Caco-2 (cell line): ENCODE measurements at places on chromosomes 12 and 14. TPM values are rescaled to one million over a fixed set of nuclear protein-coding genes. Genes with fewer than 3 reads are reported as not detected.

GRCh38 chr12:106147956-106148355, 9.2 kb upstream of the NUAK1 start:
- DNase-seq, result no peak

- DNase-seq, result no peak
These were observed 16.1 kb downstream of the BCL11B start for GRCh38 chr14:99255621-99256482.

GRCh38 chr14:105491366-105491973, 424 bp downstream of the TEDC1 start:
- peak; percentile 88 for DNase-seq

GRCh38 chr12:64744422-64745258, 14.6 kb downstream of the GNS start:
- DNase-seq, result no peak

GRCh38 chr12:25903603-25904245, 54.8 kb upstream of the RASSF8 start:
- DNase-seq, result no peak

DNA sequence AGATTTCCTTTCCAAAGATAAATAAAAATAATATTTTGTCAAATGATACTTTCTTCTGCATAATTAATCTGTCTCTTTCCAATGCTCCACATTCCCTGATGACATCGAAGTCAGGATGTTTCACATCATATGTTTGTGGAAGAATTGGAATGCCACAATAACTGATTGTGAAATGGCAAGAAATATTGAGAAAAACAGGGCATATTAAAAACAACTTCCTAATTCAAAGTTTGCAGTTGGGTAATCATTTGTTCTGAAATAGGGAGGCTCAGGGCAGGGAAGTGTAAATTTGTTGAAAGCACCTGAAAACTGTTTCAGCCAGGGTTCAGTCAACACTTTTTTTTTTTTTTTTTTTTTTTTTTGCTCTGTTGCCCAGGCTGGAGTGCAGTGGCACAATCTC, 50.7 kb downstream of the BCAT1 start:
- no peak for DNase-seq

DNA sequence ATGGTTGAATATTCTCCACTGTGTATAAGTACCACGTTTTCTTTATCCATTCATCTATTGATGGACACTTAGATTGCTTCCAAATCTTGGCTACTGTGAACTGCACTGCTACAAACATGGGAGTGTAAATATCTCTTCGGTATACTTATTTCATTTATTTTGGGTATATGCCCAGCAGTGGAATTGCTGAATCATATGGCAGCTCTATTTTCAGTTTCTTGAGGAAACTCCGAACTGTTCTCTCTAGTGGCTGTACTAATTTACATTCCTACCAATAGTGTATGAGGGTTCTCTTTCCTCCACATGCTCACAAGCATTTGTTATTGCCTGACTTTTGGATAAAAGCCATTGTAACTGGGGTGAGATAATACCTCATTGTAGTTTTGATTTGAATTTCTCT, 623.1 kb upstream of the LRFN5 start:
- no peak for DNase-seq

DNA sequence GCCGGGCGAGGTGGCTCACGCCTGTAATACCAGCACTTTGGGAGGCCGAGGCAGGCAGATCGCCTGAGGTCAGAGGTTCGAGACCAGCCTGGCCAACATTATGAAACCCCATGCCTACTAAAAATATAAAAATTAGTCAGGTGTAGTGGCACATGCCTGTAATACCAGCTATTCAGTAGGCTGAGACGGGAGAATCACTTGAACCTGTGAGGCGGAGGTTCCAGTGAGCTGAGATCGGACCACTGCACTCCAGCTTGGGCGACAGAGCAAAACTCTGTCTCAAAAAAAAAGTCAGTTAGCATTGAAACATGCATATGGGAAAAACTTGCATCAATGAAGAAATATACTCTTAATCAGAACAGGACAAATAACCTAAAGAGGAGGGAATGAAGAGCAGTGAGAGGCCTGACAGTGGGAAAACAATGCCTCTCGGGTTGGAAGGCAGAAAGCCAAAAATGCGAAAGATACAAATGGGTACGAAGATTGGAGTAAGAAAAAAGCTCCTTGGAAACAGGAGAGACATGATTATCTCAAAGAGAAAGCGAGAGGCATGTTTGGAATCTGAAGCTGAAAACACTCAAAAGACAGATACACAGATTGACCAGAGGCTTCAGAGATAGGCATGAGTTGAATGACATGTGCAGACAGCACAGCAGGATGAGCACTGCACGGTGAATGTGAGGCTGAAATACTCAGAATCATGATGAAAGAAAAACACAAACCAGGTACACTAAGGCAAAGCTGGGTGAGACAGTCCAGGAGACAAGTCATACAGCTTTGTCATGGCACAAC, 30.6 kb downstream of the RESF1 start:
- no peak for DNase-seq

DNA sequence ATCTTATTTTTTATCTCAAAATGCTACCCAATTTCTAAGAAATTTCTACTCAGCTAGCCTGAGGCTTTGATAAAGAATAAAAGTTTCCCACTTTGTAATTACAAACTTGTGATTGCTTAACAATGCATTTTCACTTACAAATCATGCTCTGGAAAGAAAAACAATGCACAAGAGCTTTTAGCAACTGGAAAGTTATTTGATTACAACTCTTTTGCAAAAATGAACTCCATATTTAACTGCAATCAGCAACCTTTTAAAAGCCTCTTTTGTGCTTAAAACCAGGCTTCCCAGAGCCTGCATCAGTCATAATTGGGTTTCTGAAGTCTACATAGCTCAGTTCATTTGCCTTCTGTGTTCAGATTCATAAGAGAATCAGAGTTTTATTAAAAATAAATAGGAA, 395.2 kb downstream of the PAWR start:
- no peak for DNase-seq

DNA sequence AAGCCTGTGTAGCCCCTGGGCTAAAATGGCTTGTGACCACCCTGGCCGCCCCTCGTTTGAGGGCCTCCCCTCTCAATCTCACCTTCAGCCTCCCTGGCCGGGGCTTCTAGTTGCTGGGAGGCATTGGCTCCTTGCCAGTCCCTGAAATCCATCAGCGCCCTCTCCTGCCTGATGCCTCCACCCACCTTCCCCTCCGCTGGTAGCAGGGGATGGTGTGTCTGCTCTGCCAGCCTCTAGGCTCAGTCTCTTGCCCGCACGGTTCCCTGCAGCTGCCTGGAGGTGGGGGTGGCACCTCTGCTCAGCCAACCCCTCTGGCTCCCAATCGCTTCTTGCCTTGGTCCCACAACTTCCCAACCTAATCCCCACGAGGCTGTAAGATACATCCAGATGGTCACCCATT, 167.9 kb downstream of the PHETA1 start:
- DNase-seq, result no peak

DNA sequence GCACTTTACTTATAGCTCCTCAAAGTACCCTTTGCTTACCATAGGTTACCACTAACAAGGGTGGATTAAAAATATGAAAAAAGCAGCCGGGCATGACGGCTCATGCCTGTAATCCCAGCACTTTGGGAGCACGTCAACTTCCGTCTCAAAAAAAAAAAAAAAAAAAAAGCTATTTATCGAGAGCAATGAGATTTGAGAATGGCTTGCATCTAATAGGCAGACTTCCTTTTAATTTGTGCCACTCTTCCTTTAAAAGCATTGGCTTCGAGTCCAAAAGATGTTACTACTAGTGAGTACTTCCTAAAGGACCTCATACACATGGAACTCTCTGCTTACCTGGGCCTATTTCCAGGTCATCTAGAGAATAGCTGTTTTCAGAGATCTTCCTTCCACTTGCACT, 38.5 kb upstream of the CERS5 start:
- no peak for DNase-seq

- no peak for DNase-seq
These were observed 914.1 kb downstream of the TRHDE start for GRCh38 chr12:73186272-73186671.

GRCh38 chr12:91404441-91404840, 221.8 kb upstream of the DCN start:
- DNase-seq, result no peak

DNA sequence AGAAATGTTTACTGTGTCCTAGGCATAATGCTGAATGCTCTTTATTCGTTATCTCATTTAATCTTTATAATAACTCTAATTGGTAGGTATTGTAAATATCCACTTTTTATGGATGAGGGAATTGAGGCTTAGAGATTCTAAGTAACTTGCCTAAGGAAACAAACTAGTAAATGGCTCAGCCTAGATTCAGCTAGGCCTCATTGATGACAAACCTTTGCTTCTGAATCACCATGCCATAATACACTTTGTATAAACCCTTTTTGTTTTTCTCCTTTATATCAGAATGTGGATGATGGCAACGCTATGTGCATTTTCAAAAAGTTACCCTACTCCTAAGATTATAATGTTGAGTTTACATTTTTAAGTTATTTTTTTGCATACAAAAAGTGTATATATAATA, 34.0 kb downstream of the MNAT1 start:
- DNase-seq, result no peak

DNA sequence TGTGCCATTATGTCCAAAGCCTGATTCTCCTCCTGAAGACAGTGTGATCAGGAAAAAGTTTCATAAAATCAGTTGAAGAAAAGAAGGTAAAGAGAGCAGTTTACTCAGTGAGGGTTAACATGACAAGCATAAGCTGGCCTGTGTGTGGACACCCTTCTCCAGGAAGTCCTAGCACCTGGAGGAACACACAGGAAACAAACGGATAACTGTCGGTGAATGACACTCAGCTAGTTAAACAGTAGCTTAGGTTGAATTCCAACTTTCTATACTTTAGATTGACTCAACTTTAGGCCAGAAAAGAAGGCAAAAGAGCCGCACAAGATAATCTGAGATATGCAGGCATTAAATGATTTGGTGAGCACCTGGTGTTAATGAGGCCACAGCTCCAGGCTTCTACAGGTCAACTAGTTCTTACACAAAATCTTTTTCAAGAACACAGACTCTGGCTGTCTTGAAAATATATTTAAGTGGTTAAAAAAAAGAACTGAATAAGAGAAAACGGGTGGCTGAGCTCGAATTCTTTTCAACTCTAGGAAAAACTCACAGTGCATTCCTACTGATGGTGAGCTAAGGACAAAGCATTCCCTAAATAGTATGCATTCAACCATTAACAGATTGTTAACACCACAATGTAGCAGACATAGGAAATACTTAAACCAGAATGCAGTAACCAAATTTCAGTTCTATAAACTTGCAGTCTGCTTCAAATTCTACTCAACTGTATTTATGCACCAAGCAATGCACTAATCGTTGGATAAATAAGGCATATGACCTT, 56.9 kb upstream of the TSPAN8 start:
- peak; percentile 5 for DNase-seq

- DNase-seq, result peak; percentile 91
These were observed 14.1 kb downstream of the RILPL1 start for GRCh38 chr12:123519141-123520001.

DNA sequence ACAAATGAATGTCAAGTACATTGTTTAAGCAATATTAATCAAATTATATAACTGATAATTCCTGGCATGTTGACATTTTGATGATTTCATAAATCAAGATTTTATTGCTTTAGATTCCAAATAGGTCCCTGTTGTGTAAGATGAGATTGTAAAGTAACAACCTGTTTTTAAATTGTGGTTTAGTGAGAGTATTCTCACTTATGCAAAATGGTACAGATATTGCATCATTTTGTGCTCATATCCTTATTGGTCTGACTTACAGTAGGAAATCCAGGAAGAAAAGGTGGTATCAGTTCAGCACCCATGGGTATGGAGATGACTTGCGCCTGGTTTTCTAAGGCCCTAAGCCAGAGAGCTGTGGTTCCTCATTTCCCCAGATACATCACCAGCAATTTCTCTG, 165.5 kb downstream of the KIF21A start:
- no peak for DNase-seq

- no peak for DNase-seq
These were observed 77.2 kb upstream of the DUSP6 start for GRCh38 chr12:89429528-89429927.

DNA sequence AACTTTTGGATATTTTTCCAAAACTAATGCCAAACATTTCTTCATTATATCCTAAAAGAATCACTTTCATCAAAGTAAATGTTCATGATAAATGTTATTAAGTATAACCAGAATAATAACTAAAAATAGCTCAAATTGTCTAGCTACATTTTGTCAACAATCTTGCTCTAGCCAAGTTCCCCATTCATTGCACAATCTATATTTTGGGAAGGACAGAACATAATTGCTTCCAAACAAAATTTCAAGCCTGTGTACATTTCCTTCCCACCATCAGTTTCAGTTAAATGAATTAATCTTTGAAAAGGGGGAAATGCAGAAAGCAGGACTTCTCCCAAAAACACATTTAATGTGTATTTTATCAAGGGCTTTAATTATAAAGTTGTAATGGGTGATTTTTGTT, 98.0 kb upstream of the PLEKHG7 start:
- no peak for DNase-seq

DNA sequence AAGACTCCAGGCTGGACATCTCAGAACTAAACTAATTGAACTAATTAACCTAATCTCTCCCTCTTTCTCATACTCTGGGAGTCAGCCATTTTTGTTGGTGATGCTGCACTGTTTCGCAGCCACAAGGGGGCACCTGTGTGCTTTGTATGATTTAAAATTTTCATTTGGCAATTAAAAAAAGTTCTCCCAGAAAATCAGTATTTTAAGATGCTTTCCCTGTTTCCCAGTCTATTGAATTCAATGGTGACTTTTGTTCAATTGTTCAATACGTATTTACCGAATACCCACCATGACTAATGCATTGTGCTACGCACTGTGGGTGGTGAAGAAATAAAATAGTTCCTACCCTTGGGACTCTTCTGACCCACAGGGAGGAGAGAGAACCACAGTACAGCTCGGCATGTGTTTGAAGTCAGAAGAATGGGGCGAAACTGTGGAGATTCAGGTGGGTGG, 63.7 kb downstream of the ZNF664 start:
- peak; percentile 38 for DNase-seq

DNA sequence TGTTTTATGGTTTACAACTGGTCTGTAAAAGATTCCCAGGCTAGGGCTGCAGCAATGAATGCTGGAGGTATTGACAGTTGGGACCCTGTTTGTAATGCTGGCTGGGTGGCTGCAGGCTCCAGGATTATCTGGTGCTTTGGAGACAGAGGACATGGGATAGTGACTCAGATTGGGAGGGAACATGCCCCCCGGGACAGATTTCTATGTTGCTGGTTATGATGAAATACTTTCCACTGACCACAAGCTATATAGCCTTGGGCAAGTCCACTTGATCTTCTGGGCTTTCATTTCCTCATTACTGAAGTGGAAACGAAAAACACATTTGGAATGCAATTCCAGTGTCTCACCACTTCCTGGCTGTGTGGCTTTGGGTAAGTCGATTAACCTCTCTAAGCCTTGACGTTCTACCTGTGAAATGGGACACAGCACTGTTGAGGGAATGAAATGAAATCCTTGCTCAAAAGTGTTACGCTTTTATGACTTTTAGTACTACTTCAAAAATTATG, 6.3 kb upstream of the TPCN1 start:
- DNase-seq, result peak; percentile 58

The HOXC12 gene
- total RNA-seq, result 9.4 and 10.3 TPM in 2 replicates

The PSME1 gene
- total RNA-seq, result 130 and 141 TPM in 2 replicates

The GLT8D2 gene
- total RNA-seq, result 0.49 TPM in 1 of 2 replicates, not detected in the other

The TDRD9 gene
- not detected in 2 replicates for total RNA-seq

The LMO3 gene
- total RNA-seq, result not detected in 2 replicates

The TMEM233 gene
- total RNA-seq, result not detected in 2 replicates

The KLRK1 gene
- total RNA-seq, result 0.18 and 0.28 TPM in 2 replicates

The PRH2 gene
- 0.93 TPM in 1 of 2 replicates, not detected in the other for total RNA-seq

The GLT1D1 gene
- total RNA-seq, result not detected in 2 replicates

The KRT79 gene
- total RNA-seq, result not detected in 2 replicates
